ENCODE measurements at places on chromosomes 13 and 19.
A peak's percentile ranks its signal among the peaks of the same experiment; 100 is the strongest.

- DNase-seq: peak; percentile 38
These were observed 3.7 kb upstream of the FCER2 start for GRCh38 chr19:7705387-7706187.

- DNase-seq: no peak
These were observed 7.2 kb downstream of the VSTM2B start for GRCh38 chr19:29532956-29533355.

- DNase-seq: no peak
These were observed 8.8 kb upstream of the GPC6 start for GRCh38 chr13:93217721-93218261.

GRCh38 chr13:51639171-51639570 is 54.9 kb downstream of the WDFY2 start:
- no peak for DNase-seq

DNA sequence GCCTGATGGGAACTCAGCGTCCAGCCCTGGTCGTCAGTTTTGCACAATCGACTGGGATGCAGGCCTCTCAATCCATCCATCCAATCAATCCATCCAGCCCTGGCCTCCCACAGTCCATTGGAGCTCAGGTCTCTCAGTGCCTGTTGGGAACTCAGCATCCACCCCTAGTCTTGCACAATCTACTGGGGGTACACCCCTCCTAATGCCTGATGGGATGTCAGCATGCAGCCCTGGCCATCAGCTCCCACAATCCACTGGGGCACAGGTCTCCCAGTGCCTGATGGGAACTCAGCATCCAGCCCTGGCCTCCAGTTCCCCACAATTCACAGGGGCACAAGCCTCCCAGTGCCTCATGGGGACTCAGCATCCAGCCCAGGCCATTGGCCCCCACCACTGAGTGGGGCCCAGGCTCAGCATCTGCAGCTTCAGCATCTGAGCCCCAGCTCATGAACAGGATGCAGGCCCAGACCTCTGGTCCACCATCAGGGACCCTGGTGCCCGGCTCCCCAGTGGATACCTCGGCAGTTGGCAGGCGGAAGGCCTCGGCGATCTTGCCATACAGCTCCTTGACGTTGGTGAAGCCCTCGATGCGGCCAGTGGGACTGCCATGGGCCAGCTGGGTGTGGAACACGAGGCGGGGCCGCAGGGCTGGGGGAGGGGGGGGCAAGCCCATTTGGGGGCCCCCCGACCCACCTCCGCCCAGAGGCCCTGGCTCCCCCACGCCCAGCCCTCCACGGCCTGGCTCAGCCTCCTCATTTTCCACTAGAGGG is 7.2 kb upstream of the PTGER1 start:
- DNase-seq: no peak

- no peak for DNase-seq
These were observed 14.8 kb downstream of the RB1 start for GRCh38 chr13:48318377-48318811.

GRCh38 chr19:14786421-14786851 is 8.1 kb upstream of the ADGRE2 start:
- DNase-seq: no peak

- DNase-seq: no peak
These were observed 13.9 kb upstream of the CACNG6 start for GRCh38 chr19:53977429-53977990.

DNA sequence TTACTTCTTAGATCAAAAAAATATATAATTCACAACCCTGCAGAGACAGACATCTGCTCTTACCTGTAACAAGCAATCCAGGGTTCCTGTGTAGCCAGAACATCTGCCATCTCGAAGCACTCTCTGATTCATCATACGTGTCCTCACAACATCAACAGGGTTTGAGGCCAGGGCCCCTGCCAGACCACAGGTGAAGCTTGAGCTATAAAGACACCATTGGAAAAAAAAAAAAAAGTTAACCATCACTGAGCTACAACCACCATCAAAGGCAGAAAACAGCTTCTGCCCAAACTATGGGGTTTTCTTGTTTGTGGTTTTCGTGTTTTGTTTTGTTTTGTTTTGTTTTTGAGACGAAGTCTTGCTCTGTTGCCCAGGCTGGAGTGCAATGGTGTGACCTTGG is 19.3 kb downstream of the SLC25A30 start:
- DNase-seq: no peak

DNA sequence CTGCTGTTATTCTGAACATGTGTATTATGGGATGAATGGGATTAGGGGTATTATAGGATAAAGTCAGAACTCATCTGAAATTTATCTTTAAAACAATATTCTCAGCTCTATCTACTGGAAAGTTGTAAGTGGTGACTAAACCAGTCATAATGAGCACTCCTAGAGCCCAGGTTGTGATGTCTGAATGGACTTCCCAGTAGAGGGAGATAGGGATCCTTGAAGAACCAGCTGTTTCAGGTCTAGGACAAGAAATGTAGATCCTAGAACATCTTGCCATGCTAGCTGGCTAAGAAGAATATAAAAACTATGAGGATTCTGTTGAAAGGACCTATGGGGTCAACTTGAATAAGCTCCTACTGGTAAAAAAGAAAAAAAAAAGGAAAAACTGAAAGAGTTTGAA is 310.8 kb downstream of the SLC7A1 start:
- no peak for DNase-seq

DNA sequence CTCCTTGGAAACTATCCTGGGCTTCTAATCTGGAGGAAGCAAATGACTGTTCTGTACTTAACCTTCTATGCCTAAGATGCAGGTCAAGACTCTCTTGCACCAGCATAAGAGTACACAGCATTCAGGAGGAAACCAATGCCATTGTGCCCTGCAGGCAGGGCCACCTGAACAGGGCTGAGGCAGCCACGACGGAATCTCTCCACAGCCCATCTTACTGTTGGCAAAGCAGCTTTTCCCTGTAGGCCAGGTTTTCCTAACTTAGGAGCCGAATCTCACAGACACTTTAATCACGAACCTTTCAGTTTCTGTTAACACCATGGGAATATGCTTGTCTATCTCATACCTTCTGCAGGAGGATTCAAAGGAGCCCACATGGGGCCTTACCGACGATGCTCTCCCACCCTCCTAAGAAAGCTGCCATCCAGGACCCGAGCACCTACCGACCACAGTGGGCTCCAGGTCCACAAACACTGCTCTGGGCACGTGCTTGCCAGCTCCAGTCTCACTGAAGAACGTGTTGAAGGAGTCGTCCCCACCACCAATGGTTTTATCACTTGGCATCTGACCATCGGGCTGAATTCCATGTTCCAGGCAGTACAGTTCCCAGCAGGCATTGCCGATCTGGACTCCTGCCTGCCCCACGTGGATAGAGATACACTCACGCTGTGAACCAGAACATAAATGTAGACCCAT is 2.6 kb downstream of the TUBA3C start:
- no peak for DNase-seq

GRCh38 chr19:51294211-51294976 is 17.1 kb upstream of the IGLON5 start:
- DNase-seq: no peak

GRCh38 chr19:12799742-12800465 is 1.7 kb downstream of the PRDX2 start:
- DNase-seq: no peak

DNA sequence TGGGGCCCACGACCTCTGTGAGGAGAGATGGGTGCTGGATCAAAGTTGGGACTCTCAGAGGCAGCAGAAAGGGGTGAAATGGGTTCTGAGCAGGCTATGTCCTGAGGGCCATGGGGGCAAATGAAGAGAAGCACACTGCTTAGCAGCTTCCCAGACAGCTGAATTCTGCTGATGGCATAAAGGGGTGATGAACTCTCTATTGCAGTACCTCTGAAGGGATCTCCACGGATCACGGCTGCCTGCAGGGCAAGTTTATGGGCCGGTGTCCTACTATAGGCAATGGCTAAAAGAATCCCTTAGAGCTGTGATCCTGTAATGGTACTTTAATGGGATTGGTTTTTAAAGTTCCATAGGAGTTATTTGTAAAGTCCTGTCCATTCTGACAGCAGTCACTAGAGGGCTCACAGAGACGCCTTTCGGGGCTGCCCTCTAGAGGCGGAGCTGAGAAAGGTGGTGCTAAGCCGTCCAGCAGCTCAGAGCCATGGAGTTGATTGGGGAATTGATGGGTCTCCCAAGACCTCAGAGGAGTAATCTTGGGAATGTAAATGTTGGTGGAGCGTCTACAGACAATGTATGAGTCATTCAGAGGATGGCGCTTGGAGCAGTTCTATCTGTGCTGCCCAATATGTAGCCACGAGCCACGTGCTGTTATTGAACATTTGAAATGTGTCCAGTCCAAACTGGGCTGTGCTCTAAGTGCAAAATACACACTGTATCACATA is 287.3 kb downstream of the COG6 start:
- DNase-seq: peak; percentile 46

GRCh38 chr19:40365613-40366401 is 17.3 kb downstream of the PLD3 start:
- no peak for DNase-seq

GRCh38 chr13:35856721-35857364 is 274.3 kb downstream of the DCLK1 start:
- no peak for DNase-seq

GRCh38 chr13:77423296-77423695 is 96.4 kb upstream of the MYCBP2 start:
- no peak for DNase-seq

GRCh38 chr19:1245494-1246264 is 2.7 kb upstream of the MIDN start:
- DNase-seq: no peak

DNA sequence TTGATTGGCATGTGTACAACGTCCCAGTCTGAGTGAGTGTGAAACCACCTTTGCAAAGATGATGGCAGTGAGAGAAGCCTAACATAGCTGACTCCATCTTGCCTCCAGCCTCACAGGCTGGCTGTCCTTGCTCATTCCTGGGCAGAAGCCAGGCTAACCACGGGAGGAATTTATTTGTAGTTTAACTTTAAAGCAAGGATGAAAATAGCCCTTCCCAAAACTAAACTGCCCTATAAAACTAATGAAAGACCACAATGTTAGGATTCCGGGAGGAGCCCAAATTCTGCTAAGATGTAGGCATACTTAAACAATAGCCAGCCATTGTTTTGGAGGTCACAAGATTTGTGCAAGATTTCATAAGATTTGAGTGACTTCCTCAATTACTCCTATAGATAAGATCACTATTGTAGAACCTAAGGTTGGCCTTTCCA is 96.6 kb upstream of the LSM14A start:
- DNase-seq: no peak

DNA sequence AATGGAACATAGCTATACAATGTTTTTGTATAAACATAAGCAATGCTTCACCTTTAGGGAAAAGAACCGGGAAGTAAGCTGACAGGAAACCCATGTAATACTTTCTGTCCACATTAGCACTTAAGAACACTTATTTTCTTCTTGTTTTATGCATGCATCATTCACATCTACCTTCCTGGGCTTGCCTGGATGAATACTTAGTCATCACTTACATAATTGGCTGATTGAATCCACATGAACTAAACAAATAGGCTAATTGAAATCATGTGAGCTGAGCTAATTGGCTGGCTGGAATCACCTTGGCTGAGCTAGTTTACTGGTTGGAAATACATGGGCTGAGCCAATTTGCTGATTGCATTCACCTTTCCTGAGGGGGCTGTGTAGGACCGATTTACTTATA is 78.8 kb downstream of the ZNF726 start:
- DNase-seq: no peak

GRCh38 chr13:35190241-35190640 is 248.2 kb downstream of the NBEA start:
- DNase-seq: no peak

- no peak for DNase-seq
These were observed 9.4 kb upstream of the CACNG6 start for GRCh38 chr19:53982001-53982451.

DNA sequence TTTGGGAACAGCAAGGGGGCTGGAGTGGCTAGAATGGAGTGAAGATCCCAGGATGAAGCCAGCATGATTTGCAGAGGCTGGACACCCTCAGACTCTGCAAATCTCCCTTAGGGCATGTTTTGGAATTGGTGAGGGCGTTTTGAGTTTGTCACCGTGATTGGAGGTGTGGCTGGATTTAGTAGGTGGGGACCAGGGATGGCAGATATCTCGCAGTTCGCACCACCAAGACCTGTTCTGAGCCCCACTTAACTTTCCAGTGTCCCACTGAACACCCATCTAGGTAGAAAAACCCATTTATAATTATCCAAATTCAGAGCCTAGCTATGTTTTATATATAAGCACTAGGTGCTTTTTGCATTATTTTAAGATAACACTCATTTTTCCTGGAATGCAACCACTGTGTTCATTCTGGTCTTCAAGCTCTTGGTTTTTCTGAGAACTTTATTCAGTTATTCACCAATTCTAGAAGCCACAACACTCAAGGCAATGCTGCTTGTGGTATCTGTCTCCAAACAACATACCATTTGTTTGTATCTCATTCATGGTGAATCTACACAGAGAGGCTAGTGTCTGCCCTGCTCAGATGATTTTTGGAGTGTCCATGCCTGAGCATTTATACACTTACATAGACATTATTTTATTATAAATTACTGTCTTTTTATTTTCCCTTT is 3.0 kb upstream of the NANOS2 start:
- no peak for DNase-seq

GRCh38 chr19:37654629-37655300 is 500 bp downstream of the ZFP30 start:
- DNase-seq: no peak

DNA sequence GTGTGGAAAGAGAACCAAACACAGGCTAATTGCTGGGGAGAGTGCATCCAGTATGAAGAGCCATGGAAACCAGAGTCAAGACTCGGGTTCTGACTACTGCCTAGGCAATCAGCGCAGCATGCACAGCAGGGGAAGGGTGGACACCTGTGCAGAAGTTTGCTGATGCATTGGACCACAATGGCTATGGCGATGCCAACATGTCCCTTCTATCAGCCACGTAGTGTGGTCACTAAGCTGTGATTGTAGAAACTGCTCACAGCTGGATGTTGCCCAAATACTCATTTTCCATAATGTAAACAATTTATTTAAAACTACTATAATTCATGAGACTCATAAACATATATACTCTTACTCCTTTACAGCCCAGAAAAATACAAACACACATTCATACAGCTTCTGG is 1718.2 kb downstream of the EFNB2 start:
- no peak for DNase-seq

DNA sequence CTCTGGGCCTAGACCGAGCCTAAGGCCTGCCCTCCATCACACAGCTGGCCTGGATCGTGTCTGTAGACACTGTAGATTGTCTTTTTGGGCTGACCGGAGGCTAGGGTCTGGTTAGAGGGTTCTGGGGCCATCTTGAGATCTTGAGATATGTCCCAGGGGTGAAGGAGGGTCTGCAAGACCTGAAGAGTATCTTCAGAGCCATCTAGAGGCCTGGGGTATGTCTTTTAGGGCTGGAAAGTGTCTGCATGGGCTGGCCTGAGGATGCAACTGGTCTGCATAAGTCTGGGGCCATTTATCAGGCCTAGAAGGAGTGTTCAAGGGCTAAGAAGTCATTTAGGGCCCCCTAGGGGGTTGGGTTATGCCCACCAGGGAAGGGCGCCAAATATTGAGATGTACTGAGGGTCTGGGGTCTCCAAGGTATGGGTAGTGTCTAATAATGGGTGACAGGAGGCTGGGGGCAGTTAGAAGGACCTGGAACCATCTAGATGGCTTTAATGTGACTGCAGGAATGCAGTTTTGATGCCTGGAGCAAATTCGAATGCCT is 555 bp downstream of the SCAF1 start:
- no peak for DNase-seq

All from stimulated activated CD8-positive, alpha-beta memory T cell treated with anti-CD3 and anti-CD28 coated beads, Interleukin-15, amount 100 ng/mL, for 4 hours (primary cell).